ENCODE measurements at places on chromosomes 1 and 21.

- DNase-seq, result no peak
These were observed 12.4 kb downstream of the FYB2 start for GRCh38 chr1:56806804-56807203.

- no peak for DNase-seq
These were observed 7.5 kb upstream of the ASH1L start for GRCh38 chr1:155569988-155570592.

- peak; percentile 7 for DNase-seq
These were observed 161.3 kb downstream of the ROR1 start for GRCh38 chr1:63935143-63935542.

DNA sequence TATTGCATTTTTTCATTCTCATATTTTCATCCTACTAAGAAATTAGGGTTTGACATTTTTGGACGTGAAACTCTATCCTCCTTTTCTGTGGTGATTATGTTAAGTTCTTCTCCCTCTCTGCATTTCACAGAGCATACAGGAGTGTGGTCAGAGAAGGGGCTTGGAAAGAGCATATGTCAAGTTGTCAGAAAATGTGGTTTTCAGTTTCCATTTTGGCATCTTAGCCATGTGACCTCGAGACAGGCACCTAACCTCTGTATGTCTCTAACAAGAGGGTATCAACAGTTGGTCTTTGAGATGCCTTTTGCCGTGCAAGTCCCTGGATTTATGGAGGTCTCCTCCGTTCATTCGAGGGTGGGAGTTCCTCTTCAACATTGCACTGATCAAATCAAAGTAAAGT is 140.7 kb downstream of the CYYR1 start:
- no peak for DNase-seq

DNA sequence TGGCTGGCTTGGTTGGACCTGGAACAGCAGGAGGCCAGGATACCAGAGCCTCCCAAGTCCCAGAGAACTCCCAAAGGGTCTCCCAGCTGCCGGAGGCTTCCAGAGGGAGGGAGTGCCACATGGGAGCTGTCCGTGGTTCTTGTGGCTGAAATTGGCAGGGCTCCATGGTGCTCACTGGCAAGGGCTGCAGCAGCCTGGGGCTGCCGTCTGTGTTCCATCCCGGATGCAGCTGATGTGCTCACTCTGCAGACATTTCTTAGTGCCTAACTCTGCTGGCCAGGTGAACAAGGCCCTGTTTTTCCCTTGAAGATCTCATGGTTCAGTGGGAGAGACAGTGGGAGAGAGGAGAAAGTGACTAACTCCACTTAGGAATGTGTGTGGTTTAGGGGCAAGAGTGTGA is 261.1 kb downstream of the CAMTA1 start:
- DNase-seq, result peak; percentile 38

DNA sequence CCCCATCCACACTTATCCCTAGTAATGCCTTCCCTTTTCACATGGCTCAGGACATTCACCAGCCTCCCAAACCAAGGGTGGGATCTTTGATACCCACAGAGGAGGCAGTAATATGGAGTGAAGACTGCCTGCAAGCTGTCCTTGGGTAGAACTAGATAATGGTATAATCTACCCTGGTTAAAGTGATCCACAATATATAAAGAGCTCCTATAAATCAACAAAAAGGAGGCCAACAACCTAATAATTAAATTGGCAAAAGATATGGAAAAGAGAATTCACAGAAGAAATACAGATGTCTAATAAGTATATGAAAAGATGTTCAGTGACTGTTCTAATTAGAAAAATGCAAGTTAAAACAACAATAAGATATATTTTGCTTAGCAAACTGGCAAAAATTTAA is 30.7 kb upstream of the SPOCD1 start:
- DNase-seq, result no peak

DNA sequence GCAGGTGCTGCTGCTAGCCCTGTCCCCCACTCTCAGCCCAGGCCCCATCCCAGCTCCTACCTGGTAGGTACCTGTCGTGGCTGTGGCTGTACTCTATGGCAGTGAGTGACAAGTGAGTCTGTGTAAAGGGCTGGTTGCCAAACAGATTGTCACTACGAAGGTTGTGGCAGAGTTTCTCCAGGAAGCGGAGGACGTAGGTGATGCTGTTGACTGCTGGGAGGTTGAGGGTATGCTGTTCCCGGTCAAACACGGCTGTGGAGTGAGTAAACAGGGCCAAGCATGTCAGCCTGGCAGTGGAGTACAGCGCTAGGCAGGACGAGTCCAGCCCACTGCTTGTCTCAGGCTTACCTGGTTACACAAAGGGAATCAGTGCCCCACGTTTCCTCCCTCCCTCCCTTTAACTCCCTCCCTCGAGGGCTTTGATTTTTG is 24.8 kb upstream of the SLFNL1 start:
- no peak for DNase-seq

GRCh38 chr1:84174051-84174556 is 30.0 kb downstream of the PRKACB start:
- no peak for DNase-seq
